ENCODE measurements at places on chromosomes 7 and 10.

DNA sequence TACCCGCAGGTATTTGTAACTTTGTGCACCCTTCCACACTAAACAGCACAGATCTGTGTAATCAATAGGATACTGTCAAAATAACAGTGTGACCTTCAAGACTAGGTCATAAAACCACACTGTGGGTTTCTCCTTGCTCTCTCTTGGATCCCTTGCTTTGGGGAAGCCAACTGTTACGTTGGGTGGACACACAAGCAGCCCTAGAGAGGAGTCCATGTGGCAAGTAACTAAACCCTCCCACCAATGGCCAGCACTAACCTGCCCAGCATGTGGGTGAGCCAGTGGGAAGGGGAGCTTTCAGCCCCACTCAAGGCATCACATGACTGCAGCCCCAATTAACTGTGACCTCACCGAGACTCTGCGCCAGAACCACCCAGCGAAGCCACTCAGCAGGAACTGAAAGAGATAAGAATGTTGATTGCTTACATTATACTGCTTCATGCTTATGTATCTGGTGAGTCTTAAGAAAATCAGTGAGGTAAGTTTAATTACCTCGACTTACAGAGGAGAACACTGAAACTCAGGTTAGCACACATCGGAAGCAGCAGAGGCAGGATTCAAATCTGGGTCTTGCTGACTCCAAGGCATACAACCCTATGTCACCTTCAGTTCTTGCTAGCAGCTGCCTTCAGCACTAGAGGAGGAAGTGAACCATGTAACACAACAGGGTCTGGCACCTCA, 9.4 kb upstream of the ZC3HAV1 start:
- DNase-seq = no peak

DNA sequence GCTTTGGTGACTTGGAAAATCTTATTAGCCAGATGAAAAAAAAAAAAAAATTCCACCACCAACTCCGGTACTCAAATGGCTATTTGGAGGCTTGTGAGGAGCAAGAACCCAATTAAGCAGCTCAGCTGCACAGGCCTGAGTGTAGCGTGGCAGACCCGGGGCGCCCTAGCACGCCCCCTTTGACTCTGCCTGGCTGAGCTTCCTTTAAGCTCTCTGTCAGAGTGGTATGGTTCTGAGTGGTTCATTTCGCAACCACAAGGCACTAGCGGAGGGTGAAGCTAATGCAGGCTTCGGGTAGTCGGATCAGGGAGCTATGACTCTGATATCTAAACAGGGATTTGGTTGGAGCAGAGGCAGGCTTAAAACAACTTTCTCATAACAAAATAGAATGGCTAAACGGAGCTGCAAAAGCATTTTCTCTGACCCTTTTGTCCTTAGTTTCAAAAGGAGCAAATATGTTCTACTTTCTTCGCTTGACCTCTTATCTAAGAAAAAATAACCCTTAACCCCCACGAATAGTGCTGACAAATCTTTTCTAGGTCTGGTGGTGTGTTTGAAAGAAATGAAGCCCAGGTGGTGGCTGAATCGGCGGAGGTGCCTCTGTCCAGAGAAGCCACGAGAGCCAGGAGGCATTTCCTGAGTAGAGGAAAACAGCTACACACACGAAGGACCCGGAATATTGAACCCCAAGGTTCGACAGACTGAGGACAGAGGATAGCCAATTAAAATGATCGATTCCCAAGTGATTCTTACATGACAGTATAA, 285.4 kb upstream of the GLI3 start:
- DNase-seq = no peak

GRCh38 chr7:98217623-98218582, 6.7 kb downstream of the BHLHA15 start:
- DNase-seq = no peak

- no peak for DNase-seq
Observed at GRCh38 chr7:50121286-50121685, 28.2 kb upstream of the ZPBP start.

DNA sequence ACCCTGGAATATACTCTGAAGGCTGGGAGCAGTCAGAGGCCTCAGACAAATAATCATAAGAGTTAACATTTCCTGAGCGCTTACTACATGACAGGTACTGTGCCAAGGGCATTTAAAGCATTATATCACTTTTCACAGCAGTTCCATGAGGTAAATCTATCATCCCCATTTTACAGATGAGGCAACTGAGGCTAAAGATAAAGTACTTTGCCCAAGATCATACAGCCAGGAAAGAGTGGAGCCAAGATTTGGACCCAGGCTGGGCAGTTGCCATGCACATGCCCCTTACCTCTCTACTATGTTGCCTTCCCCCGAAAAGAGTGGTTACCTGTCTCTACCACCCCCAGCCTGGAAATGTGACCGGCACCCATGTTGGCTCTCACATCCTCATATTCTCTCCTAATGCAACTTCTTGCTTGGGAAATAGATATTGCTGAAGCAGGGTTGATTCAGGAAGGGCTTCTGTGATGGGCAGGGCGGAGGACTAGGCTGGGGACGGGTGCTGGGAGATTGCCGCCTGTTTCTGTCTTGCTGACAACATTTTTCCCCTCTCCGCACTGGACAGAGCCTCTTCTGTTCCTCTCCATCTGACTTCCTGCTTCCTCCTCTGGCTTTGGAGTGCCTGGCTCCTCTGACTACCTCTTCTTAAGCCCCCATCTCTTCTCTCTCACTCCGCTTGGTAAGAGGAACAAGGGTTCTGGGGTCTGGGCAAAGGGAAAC, 13.8 kb downstream of the SMO start:
- DNase-seq = no peak

DNA sequence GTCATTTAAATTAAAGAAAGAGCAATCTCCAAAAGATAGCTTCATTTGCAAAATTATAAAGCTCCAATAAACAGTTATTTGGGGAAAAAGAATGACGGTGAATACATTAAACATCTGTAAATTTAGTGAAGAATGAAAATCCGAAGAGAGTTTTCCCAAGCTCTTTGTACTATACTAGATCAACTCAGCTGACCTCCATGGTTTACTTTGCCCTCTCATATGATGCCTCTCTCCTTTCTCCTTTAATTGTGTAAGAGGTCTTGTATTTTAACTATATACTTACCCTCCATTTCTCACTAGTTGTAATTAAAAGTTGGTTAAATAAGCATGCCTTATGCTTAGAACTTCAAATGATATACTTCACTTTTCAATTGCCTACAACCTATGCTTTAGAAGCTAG, 125.8 kb downstream of the CACNA2D1 start:
- DNase-seq = no peak

DNA sequence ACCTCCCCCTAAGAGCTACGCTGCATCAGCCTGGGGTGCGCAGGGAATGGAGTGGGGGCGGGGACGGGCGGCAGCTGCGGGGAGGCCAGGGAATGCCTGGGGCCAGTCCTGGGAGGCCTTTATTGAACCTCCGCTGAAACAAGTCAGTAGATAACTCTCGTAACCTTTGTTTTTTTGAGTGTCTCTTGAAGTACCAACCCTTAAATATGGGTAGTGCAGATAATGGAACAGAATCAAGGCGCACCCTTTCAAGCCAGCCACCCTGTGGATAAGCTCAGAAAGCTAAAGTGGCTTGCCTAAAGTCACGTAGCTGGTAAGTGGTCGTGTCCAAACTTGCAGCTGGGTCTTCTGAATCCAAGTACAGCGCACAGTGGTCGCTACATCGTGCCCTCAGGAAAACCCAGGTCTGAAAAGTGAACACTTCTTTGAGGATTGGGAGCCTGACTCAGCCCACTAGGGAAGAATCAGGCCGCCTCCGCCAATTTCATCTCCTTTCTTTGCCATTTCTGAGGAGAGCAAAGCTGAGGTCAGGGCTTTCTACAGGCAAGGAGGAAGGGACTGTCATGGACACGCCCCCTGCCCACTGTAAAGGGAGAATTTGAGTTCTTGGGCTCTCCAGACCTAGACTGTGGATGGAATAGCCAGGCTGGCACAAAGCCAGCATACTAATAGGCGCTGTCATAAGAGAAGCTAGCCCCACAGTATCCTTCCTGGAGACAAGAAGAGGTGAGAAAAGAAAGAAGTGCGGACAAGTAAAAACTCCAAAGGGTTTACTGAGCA, 3.2 kb upstream of the EGR2 start:
- DNase-seq = no peak

DNA sequence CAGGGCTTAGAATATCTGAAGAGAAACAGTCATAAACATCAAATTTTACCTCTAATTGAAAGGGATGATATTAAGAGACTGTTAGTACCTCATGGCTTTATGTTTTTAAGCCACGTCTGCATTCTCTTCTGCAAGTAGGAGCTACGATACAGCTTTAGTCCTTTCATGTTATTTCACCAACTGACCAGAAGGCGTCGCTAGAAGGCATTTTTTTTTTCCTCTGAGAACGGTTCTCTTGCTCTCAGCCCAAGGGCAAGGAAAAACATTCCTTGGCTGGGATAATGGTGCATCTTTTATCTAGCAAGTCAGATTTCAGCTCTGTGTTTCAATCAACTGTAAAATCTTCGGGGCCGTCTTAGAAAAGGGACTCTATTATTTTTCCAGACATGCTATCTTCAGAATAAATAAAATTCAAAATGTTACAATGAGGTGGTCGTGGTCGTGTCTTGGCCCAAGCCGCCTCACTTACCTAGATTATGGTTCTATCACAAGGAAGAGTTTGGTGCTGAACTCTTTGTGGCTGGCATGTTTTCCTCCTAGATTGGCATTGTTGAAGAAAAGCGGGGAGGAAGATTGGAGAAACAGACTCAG, 41.6 kb upstream of the LYZL2 start:
- no peak for DNase-seq

- no peak for DNase-seq
Observed at GRCh38 chr10:91610444-91610843, 22.4 kb downstream of the PPP1R3C start.

DNA sequence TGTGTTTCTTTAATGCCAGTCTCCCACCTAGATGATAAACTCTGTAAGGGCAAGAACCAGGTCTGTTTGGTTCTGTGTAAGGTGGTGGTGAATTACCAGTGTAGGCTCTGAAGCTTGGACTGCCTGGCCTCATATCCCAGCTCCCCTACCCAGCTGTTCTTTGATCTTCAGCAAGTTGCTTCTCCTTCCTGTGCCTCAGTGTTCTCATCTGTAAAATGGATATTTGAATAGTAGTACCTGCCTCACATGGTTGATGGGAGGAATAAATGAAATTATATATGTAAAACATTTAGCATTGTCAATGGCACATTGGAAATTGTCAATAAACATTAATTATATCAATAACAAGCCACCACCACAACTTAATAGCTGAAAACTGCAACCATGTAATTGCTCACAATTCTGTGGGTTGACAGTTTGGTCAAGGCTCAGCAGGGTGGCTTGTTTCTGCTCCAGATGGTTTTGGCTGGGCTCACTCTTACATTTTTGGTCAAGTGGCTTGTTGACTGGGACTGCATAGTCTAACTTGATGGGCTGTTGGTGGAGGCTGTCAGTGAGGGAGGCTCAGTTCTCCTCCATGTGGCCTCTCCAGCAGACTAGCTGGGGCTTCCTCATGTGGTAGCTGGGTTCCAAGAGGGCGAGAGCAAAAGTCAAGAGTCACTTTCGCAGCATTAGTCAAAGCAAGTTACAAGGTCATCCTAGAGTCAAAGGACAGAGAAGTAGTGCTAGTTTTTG, 84.5 kb upstream of the DUSP5 start:
- no peak for DNase-seq

- no peak for DNase-seq
Observed at GRCh38 chr10:20040012-20040411, 223.8 kb downstream of the PLXDC2 start.

DNA sequence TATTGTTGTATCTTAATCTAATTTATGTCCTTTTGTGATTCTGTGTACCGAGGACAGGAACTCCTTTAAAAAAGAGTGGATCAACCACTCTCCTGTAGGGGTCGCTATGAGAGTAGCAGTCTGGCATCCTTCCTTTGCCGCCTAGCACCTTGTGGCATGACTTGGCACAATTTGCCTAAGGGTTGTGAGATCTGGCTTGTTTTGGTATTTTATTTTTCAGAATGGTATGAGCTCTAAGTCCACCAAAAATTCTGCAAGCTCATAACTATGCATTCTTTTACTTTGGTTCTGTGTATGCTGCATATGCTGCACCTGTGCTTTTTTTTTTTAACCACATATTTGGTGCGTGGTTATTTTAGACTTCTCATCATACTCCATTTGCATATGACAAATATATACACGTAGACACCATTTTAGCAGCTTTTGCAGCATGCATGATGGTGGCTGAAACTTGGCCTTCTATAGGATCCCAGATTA, 112.8 kb downstream of the CDK14 start:
- DNase-seq = no peak

- DNase-seq = no peak
Observed at GRCh38 chr10:18399158-18399557, 252.2 kb downstream of the NSUN6 start.

DNA sequence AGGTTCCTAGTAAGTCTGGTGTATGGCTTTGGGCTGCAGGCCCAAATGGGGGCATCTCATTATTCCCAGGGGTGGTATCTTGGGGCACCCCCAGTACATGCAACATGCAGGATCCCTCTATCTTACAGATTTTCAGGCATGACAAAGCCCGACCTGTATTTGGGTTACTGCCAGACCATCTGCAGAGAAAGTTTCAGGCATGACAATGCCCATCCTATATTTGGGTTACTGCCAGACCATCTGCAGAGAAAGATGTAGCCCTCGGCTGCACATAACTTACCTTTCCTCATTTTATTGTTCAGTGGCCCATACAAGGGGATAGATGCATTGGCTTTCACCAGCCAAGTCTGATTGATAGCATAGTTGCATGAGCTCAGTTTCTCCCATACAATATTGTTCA, 112.2 kb upstream of the RAB18 start:
- no peak for DNase-seq

GRCh38 chr10:121540732-121541395, 57.4 kb downstream of the FGFR2 start:
- DNase-seq = no peak

DNA sequence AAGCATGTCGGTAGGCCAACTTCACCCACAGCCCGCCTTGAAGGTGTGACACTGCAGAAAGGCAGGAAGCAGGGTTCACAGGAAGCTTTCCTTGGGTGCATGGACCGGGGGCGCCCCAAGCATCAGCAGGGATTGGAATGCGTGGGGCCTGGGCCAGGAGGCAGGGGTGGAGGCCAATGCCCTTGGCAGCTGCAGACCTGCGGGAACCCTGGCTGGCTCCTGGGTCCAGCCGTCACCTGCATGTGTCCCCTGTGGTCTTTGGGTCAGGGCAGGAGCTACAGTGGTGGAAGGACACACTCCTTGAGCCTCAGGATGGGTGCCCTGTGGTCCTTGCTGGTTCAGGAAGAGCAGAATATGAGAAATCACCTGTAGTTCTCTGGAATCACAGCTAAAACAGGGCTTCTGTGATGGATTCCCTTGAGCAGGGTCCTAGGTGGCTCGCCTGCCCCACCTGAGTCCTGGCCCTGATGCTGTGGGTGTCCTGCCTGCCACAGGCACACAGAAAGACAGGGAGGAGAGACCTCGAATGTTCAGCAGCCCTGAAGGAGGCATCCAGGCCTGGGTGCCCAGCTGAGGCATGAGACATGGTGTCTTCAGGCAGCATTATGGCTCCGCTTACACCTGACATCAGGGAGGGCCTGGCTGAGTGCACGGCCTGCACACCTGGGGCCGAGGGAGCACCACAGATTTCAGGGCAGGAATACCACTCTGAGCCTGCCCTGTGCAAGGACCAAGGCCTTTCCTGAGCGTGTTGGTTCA, 15.1 kb downstream of the ANTXRL start:
- peak; percentile 42 for DNase-seq

- no peak for DNase-seq
Observed at GRCh38 chr7:90777041-90777440, 180.9 kb downstream of the CDK14 start.

Measured in activated CD8-positive, alpha-beta memory T cell treated with anti-CD3 and anti-CD28 coated beads for 24 hours (primary cell).